ENCODE measurements at places on chromosomes 5 and 9.

GRCh38 chr5:158606233-158606632 lies 493.5 kb downstream of the EBF1 start:
- DNase-seq: no peak

DNA sequence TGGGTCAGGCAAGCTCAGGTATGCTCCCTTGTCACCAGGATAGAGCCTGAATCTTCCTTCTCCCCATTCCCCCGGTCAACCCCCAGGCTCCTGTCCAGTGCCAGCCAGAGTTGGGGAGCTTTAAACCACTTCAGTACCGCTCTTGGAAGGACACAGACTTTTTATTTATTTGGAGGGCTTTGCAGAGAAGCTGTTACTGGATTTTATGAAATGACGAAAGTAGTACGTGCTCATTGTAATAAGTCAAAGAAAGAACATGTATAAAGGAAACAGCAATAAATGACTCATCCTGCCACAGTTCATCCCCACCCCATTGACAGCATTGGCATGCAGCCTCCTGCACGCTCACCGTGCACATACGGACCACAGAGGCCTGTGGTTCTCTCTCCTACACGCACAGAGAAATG lies 230.3 kb downstream of the AUH start:
- DNase-seq: no peak

DNA sequence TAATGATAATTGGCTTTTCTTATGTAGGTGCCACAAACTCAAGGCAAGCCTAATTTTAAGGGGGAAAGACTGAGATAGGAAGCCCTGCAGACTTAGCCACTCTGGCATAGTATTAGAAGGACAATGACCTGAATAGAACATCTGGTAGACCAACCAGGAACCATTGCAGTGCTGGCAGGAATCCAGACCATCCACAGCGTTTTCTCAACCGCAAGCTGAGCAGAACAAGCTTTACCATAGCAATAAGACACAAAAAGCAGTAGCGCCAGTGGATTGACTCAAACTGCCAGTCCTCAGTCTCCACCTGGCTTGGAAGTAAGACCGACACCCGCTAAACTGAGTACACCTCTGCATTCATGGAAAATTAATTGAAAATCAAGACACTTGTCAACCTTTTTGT lies 141.3 kb upstream of the LPAR1 start:
- no peak for DNase-seq

DNA sequence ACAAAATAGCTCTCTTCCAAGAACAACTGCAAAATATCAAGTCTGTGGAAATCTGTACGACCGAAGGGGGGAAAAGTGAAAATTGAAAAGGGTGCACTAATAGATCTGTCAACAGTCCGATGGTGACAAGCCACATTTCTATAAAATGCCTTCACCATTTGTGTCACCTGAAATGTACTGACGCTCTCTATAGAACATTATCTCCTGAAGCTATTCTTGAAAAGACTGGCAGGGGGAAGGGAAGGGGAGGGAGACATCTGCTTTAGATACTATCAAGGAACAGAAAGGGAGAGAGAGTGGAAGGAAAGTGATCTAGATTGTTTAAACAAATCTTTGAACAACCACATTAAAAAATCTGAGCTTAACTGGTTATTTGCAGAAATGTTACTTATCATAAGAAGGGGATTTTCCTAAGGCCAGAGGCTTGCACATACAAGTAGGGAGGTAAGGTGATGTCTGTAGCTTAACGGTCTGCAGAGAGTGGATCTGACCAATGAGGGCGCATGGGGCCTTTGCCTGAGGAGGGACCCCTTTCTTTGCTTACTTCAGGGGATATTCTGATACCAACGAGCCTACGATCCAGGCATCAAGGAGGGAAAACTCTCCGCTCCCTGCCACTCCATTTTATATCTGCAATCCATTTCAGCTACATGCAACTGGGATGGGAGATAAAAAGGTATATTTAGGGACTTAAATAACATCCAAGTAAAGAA lies 92.1 kb downstream of the CRB2 start:
- no peak for DNase-seq

GRCh38 chr5:93285461-93285860 lies 295.6 kb downstream of the NR2F1-AS1 start:
- DNase-seq: no peak

- DNase-seq: no peak
Observed at GRCh38 chr9:4306777-4307121, 6.9 kb upstream of the GLIS3 start.

GRCh38 chr9:69155341-69156030 lies 18.6 kb upstream of the TJP2 start:
- no peak for DNase-seq

DNA sequence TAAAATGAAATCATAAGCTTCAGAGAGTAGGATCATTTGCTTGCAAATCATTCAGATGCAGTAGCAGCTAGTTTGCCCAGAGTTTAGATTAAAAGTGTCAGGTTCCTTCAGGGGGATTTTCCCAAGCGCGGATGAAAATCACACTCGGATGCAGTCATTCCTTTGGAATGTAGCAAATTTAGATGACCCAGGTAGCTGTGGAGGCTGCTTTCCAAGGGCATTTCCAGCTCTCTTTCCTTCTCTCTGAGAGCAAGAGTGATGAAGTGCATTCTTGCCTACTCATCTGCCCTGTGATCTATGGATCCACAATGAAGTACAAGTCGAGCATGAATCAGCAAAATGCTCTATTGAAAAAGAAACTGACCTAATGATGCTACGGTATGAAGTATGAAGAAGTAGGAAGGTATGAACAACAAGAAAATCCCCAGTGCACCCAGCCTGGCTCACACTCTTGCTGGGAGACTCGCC lies 200.2 kb downstream of the PLK2 start:
- no peak for DNase-seq

- DNase-seq: no peak
Observed at GRCh38 chr5:156174225-156174624, 152.7 kb upstream of the SGCD start.

GRCh38 chr5:113190347-113190746 lies 213.7 kb downstream of the DCP2 start:
- DNase-seq: no peak

DNA sequence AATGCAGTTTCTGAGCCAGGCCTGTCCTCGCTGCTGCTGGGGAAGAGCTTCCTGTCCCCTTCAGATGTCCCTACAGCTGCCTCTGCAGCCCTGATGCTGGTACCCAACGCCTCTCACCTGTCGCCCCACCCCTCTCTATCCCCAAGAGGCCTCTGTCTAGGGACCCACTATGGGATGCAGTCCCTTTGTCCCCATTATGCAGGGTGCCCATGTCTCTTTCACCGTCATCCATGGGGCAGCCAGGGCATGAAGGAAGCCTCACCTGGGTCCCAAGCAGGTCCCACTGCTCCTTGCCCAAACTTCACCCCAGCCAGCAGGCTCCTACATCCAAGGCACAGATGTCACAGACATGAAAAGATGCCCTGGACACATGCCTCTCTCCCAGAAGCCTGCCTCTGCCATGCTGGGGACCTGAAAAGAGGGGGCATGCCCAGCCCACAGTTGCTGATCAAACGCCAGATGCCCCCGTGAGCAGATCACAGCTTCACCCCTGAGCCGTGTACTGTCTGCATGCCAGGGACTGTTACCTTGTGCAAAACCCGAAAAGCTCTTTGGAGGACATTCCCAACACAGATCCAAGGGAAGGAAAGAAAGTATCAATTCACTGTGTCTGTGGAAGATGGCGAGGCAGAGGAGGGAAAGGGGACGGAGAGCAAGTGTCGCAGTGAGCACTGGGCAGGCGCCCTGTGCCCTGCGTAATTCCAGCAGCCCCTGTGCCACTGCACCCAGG lies 81.0 kb downstream of the ADAMTS2 start:
- DNase-seq: no peak
